ENCODE measurements at places on chromosomes 7 and 10.

- peak; percentile 86 for DNase-seq
Observed at GRCh38 chr7:5428478-5429252, 5.0 kb upstream of the TNRC18 start.

GRCh38 chr10:47256751-47257336 lies 43.2 kb upstream of the GDF10 start:
- no peak for DNase-seq

DNA sequence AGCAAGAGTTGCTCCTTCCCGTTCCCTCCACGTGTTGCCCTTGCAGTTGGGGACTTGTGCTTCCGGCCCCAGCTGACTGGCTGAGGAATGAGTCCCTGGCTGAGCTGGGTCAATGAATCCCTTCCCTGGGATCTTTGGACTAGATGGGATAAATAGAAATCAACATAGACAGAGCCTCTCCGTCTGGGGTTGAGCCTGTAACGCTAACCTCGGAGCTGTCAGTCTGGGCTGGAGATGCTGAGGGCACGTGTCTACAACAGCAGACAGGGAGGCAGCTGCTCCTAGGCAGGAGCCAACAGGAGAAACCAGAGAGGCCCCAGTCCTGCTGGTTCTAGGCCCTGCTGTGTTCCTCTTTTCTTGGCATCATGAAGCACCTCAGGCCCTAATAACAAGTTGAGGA lies 42.3 kb upstream of the HSPA12A start:
- DNase-seq, result no peak

- no peak for DNase-seq
Observed at GRCh38 chr7:80722616-80723195, 84.3 kb downstream of the CD36 start.

DNA sequence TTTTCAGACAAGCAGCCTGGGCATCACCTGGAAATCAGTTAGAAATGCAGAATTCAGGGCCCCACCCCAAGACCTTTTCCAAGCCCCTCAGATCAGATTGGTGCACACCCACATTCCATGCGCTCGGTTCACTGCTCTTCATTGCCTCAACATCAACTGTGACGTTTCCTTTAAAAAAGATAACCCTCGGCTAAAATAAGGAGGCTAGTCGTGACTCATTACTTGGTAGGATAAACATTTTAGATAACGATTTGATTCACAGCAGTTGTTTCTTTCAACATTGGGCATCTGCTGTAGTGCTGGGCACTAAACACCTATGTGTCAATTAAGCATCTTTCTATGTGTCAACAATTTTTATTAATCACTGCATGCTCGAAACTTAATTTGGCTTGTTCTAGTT lies 191.1 kb upstream of the LRGUK start:
- DNase-seq, result no peak

- no peak for DNase-seq
Observed at GRCh38 chr7:132932296-132933071, 149.4 kb downstream of the CHCHD3 start.

DNA sequence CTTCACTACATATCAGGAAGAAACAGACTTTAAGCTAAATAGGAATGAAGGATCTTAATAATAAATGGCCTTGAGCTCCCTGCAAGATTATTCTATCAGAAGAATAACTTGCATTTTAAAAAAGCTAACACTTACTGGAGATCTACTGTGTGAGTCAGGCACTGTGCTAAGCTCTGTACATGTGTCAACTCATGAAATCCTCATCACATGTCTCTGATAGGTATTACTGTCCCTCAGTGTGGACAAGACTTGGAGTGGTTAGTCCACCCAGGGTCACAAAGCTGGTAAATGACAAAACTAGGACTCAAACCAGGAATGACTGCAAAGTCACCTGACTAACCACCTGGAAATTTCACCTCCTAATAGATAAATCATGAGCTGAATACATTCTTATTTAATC lies 57.1 kb upstream of the KCTD7 start:
- DNase-seq, result no peak

GRCh38 chr7:46568420-46569132 lies 647.5 kb upstream of the IGFBP3 start:
- DNase-seq, result no peak

GRCh38 chr7:52154382-52154781 lies 837.8 kb upstream of the COBL start:
- DNase-seq, result no peak

DNA sequence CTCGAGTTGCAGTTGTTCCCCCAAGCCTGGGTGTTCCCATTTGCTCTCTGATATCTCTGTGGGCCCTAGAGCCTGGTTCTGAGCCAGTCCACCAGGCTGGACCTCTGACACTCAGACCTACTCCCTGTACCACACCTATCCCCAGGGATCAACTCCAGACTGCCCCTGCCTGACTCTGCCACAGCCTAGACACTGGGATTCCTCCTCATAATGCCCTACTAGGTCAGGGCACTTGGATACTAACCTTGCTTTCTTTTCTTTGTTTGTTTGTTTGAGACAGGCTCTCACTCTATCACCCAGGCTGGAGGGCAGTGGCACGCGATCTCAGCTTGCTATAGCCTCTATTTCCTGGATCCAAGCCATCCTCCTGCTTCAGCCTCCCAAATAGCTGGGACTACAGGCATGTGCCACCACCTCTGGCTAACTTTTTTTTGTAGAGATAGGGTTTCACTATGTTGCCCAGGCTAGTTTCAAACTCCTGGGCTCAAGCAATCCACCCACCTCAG lies 30.8 kb upstream of the PDCD4 start:
- no peak for DNase-seq

- DNase-seq, result peak; percentile 9
Observed at GRCh38 chr7:13476881-13477444, 512.5 kb downstream of the ETV1 start.

DNA sequence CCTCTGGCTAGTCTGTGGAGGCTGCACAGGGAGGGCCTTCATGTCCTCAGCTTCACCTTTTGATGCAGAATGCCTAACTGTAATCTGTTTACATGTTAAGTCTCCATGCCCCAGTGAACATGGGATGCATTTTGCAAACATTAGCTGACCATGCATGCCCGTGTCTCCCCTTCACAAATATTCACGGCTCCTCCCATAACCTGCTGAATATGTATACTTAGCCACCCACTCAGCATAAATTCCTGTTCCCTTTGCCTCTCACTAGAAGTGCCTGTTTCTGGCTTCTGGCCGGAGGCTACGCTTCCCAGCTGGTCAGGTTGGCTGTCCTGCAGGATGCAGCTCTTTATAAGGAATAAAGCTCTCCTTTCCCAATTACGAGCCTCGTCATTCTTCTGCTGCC lies 552.7 kb downstream of the DNAJB6 start:
- DNase-seq, result peak; percentile 32

- DNase-seq, result no peak
Observed at GRCh38 chr7:123679614-123680013, 23.9 kb downstream of the LMOD2 start.

GRCh38 chr10:129919358-129919757 lies 44.7 kb downstream of the EBF3 start:
- no peak for DNase-seq

DNA sequence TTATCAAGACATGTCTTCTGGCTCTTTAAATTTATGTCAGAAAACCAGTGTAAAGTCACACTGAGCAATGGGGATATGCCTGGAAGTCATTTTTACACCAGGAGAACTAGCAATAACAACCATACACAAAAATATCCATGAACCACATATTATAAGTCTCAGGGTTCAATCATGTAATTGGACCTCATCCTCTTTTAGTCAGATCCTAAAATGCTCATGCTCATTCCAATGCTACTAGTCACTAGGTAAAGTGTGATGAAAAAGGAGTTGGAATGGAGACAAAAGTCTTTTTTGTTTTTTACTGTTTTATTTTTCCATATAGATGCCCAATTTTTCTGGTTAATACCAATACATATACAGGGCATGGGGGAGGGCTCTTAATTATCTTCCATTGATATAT lies 306.1 kb downstream of the DGKB start:
- DNase-seq, result no peak

- no peak for DNase-seq
Observed at GRCh38 chr10:77361831-77362230, 275.8 kb downstream of the KCNMA1 start.

Data from NCI-H2081 (cell line).